ENCODE measurements at places on chromosomes 16 and 17.

- DNase-seq, result no peak
Observed at GRCh38 chr16:9465161-9465560, 373.7 kb downstream of the HAPSTR1 start.

GRCh38 chr16:85536411-85537330 is 76.5 kb upstream of the GSE1 start:
- no peak for DNase-seq

DNA sequence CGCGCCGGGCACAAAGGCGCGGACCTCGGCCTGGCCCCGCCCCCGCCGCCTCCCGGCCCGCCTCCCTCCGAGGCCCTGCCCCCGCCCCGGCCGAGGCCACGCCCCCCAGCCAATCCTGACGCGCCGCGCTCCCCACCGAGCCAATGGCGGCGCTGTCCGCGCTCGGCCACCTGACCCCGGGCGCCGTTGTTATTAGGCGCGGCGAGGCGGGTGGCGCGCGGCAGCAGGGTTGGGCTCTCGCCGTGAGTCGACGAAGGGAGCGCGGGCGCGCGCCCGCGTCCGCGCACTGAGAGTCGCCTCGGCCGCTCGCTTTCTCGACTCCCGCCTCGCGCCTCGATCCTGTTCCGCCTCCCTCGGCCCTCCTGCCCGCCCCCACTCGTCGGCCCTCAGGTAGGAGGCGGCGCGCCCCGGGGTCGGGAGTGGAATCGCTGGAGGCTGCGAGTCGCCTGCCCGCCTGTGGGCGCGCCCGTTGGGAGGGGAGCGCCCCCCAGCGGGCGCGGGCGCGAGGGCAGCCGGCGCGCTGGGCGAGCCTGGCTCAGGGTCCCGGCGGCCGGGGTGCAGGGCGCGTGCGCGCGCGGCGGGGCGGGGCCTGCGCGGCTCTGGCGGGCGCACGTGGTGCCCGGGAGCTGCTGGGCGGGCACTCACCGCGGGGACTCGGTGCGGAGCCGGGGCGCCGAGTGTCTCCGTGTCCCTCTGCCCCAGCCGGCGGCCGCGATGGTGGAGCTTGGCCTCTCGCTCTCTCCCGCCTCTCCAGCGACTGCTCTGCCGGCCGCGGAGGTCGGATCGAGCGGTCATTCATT is 405 bp upstream of the CBLN1 start:
- DNase-seq, result peak; percentile 68

GRCh38 chr16:82888591-82889001 is 261.8 kb downstream of the CDH13 start:
- no peak for DNase-seq

GRCh38 chr17:39717660-39718059 is 12.7 kb downstream of the MIEN1 start:
- DNase-seq, result no peak

DNA sequence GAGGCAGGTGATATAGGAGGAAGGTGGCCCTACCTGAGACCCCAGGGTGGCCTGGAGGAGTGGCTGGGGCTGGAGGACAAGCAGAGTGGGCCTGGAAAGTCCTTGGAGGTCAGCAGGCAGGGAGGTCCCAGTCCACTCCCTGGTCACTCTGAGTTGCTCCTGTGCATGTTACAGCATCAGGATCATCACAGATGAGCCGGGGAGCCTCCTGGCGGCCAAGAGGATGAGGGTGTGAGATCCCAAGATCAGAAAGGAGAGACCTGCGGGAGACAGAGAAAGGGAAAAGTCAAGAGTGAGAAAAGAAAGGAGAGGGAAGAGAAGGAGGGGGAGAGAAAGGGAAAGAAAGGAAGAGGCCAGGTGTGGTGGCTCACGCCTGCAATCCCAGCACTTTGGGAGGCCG is 71.7 kb downstream of the MRM1 start:
- no peak for DNase-seq

DNA sequence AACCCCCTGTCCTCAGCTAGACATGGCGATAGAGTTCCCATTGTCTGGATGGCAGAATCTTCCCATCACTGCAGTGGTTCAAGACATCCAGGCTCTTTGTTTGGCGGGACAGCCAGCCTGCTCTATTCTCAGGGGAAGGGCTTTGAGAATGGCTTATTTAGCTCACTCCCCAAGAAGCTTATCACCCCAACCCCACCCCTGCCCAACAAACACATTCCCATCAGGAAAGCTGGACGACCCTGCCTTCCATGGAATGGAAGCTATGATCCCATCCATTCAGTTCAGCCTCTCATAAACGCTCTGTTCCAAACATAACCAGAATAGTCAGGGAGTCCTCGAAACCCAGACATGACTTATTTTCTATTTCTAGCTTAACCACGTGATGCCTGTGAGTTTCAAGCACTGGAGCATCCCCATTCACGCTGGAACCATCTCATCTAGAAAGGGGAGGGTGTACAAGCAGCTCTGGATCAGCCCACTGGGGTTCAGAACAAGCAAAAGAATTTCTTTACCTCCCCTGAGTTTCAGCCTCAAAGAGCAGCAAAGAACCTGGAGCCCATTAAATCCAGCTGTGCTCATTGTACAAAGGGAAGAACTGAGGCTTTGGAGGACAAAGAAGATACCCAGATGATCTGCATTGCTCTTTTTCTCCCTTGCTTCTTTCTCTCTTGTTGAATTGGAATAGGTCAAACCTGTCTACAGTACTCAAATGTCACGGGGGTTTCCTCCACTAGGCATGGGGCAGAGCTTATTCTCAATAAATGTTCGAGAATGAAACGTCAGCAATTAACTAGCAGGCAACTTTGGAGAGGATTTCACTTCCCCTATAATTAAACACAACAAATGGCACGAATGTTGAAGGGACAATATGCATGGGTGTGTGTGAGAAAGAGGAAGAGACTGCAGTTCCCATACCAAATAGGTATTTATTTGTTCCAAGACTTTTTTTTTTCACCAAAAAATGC is 93.1 kb downstream of the XYLT1 start:
- no peak for DNase-seq

- no peak for DNase-seq
Observed at GRCh38 chr17:72359811-72360210, 239.0 kb downstream of the SOX9 start.

DNA sequence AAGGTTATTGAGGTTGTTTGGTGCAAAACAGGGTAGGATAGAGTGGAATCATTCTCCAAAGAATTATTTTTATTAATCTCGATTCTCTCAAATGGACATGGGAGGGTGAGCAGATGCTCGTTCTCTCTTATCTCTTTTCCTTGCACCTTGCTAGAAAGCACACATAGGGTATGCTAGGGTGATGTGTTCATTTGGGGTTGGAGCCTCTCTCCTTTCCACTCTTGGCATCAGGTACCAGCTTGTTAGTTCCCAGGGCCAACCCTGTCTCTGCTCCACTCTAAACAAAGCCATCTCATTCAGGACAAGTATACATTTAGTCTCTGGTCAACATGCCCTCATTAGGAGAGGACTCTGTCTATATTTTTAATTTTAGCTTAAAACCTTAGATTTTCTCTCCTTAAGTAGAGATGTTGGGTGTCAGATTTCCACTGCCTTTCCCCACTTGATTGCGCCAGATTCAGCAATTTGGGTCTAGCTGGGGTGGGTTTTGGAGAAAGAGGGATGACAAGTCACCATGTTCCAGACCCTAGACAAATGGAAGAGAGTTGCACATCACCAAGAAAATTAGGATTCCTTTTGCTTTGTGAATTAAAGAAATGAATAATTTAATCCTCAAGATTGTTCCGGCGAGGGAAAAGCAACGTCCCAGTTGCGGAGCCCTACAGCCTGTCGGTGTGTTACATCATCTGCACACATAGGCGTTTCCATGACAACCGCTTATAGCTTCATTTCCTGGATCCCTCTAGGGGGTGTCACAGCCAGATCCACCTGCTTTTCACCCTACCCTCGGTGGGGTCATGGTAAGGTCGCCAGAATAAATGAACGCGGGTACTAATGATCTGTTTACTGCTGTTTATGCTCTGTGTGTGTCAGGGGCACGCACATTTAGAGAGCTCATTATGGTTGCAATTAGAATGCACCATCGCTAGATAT is 41.6 kb downstream of the SNX11 start:
- no peak for DNase-seq
